ENCODE measurements at places on chromosomes 5 and 9.

DNA sequence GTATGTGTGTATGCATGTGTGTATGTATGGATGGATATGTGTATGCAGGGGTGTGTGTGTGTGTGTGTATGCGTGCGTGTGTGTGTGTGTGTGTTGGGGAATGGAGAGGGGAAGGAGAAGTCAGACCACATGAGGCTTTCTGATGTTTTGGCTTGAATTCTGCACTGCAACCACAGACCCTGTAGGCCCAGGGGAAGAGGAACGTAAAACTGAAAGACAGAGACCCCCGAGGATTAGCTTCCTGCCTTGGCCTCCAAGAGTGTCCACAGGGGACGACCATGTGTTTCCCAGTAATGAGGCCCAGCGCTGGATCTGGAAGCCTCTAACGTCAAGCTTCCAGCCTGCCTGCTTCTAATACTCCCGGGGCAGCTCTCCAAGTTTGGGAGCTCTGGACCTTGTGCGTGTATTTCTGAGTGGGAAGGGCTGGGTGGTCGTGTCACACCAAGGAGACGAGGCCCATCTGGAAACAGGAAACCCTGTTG lies 5.8 kb downstream of the DCANP1 start:
- DNase-seq, result no peak

DNA sequence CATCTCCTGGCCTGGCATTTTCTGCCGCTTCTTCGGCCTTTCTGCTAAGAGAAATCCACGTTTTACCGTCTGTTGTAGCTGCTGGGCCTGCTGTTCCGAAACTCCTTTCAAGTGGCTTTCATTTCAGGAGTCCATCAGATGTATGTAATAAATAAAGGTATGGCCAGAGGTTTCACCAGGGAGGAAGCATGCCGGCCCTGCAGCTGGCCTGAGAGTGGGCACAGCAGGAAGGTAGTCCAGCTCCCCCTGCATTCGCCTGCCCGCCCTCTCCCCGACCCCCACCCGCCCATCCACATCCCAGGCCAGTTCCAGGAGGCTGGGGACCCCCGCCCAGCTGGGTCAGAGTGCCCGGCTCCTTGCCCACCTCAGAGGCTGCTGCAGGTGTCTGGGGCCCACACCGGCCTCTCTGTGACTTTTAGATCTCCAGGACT lies 46.4 kb upstream of the EXOC3 start:
- no peak for DNase-seq

DNA sequence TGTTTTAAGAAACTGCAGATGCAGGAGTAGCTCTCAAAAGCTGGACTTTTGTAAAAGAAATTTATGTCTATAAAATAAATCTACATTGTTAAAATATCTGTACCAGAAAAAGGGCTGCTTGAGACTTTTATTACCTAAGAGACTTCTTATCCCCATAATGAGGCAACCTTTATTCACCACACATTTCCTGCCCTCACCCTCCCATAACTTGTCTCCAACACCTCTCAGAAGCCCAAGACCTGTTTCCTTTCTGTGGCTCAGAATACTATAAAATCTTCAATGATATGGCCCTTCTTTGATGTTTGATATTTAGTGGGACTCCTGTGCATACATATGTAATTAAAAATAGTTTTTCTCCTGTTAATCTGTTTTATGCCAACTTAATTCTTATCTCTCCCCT lies 141.5 kb upstream of the FER start:
- DNase-seq, result no peak

- no peak for DNase-seq
These were observed 64.6 kb upstream of the CAST start for GRCh38 chr5:96597438-96598020.

DNA sequence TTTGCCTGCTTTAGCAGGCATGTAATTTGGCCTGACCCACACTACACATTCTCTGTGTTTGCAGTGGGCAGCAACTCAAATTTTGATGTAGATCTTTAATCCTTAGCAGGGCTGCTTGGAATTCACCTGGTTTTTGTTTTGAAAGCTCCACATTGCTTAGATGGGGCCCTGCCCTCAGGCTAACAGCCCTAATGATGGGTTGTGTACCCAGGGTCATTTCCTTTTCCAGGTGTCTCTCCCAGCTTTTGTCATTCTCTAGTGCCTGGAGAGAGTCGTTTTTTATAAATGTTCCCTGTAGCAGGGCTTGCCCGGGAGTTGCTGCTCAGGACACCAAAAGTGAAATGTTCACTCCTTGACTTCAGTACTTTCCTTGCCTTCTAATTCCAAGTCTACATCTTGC lies 126.3 kb downstream of the TRIO start:
- DNase-seq, result no peak

- DNase-seq, result no peak
These were observed 266.1 kb downstream of the SMARCA2 start for GRCh38 chr9:2281031-2281802.

DNA sequence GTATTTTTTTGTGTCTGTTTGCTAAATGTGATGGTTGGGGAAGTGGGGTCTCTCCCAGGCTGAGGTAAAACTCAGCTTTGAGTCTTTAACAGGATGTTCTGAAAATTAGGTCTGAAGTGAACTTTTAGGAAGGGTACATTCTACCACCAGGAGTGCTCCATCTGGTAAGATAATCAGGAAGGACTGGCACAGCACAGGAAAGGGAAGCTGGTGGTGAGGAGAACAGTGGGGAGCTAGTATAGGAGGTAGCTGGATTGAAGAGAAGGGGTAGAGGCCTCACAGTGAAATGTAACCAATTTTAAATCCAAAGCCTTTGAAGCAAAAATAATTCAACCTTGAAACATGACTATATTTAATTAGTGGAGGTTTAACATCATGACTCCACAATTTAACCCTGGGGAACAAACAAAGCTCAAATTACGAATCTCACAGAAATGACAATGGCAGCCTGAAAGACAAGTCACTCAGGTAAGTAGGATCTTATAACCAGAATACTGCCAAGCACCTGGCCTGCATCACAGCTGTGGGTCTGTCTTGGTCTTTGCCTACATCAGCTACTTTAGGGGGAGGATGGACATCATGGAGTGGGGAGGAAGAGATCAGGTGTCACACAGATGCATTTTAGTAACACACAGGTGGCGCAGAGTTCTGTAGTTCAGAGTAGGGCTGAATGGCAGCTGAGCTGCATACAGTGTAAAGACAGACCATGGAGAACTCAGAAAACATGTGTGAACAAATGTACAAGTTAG lies 445.3 kb downstream of the DMRT2 start:
- DNase-seq, result no peak

DNA sequence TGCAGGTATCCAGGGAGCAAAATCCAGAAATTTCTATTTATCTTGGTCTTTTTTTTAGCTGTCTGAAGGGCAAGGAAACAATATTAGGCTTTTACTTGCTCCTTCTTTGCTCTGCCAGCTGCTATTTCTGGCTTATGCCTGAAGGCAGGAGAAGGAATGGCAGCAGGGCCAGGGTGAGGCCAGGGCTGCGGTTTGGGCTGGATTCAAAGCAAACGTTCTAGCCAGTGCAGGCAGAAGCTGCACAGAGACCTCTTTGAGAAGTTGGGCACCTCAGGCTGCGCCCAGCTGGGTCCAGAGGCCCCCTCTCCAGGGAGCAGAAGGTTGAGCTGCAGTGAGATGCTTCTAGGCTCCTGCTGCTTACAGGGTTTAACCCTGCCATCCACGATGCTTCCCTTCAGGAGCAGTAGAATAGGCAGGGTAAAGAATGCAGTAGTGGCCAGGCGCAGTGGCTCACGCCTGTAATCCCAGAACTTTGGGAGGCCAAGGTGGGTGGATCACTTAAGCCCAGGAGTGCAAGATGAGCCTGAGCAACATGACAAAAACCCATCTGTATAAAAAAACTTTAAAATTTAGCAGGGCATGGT lies 201.2 kb downstream of the ADCY2 start:
- no peak for DNase-seq

DNA sequence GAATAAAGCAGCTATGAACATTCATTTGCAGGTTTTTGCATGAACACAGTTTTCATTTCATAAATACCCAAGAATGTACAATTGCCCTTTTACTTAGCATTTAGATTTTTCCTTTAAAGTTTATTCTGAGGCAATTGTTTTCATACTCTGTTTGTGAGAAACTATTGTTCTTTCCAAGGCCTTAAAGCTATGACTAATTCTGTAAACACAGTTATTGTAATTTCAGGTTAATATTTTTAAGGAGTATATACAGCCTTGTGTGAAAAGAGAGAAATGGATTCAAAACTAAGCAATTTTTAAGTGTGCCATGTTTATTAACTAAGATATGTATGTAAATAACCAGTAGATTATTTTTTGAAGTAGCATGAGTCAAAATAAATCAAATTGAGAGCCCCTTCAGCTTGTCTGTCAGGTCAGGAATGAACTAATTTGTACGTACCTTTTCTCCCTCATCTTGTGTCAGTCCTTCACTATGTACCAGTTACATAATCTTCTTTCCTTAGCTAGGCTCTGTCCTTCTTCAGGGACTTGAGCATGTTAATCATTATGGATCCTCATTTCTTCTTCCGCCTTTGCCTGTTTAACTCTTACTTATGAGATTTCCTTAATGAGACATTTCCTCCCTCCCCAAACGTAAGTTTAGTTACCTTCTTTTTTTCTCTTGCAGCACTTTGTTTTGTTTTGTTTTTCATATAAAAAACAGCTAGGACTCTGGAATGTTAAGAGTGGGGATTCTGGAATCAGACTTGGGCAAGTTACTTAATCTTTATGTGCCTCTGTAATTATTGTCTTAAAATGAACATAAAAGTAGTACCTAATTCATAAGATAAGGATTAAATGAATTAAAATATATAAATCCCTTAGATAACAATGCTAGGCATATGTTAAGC lies 63.6 kb downstream of the NIPBL start:
- DNase-seq, result no peak

GRCh38 chr5:77550406-77550805 lies 58.3 kb upstream of the WDR41 start:
- DNase-seq, result no peak

DNA sequence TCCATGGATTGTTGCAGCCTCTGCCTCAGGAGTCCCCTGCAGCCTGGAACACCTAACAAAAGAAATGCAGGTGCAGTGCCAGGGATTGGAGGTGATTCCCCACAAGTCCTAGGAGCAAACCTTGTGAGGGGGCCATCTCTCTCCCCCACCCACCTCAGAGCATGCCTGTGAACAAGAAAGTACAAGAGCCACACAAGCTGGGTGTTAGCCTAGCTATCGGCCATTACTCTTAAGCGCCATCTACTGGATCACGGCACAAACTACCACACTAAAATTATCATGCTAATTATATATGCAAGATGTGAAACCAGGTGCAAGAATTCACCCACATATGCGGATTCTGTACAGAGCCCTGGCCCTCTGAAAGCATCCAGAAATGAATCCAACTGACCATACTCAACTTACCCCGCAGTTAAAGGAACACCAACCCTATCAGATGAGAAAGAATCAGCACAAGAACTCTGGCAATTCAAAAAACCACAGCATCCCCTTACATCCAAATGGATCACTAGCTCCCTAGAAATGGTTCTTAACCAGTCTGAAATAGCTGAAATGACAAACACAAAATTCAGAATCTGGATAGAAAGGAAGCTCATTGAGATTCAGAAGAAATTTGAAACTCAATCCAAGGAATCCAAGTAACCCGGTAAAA lies 16.5 kb upstream of the PRSS3 start:
- DNase-seq, result peak; percentile 30

GRCh38 chr5:78576376-78576775 lies 72.2 kb downstream of the LHFPL2 start:
- no peak for DNase-seq

- DNase-seq, result no peak
These were observed 123.9 kb downstream of the EHMT1 start for GRCh38 chr9:137742698-137743097.

- no peak for DNase-seq
These were observed 9.3 kb downstream of the IRX4 start for GRCh38 chr5:1873243-1873959.

DNA sequence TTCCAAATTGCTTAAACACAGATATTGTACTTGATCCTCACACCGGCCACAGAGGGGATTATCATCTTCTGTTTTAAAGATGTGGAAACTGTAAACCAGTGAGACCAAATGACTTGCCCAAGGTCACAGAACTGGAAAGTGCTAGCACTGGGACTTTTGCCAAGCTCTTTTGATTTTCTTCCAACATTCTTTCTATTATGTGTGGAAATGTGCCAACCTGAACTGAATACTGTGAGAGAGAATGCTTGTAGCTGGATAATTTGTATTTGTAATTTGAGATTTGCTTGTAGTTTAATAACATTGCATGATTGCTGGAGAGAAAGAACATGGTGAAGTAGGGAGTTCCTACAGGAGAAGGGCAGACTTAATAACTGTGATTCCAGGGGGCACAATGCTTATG lies 977.9 kb upstream of the NUDT12 start:
- no peak for DNase-seq

DNA sequence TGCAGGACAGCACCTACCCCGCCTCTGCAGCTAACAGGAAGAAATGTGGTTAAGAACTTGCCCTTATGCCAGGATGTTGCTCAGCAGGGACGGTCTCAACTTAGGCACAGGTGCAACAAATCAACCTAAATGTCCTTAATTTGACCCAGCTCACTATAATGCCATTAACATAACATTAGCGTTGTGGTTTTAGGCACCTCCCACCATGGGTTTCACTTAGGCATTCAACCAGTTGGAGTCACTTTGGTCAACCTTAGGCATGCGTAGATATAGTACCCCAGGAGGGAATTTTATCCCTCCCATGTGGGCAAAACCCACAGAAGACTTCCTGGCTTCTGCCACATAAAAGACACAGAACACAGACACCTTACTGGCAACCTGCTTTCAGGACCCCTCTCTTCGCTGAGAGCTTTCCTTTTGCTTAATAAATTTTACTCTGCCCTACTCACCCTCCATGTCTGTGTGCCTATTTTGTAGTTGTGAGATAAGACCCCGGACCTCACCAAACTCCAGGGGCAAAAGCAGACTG lies 8.7 kb upstream of the ERAP1 start:
- peak; percentile 37 for DNase-seq

DNA sequence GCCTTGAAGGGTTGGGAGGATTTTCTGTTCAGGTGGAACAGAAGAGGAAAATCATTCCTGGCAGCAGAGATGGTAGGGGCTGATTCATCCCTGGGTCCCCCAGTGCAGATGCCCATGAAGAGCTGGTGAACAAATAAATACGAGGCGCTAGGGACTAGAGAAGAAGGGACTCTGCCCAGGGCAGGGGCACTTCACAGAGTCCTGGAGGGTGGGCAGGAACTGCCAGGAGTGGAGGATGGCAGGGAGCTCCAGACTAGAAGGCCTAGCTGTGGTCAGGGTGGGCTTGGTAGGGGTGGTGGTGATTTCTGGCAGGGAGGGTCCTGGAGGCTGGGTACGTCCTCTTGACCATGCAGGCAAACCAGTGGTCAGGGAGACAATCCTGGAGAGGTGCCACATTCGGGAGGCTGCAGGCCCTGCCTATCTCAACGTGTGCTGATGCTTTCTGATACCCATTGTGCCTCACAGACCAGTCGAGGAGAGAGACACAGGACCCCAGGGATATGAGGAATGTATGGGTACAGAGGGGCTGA lies 69.9 kb downstream of the CRB2 start:
- DNase-seq, result no peak

DNA sequence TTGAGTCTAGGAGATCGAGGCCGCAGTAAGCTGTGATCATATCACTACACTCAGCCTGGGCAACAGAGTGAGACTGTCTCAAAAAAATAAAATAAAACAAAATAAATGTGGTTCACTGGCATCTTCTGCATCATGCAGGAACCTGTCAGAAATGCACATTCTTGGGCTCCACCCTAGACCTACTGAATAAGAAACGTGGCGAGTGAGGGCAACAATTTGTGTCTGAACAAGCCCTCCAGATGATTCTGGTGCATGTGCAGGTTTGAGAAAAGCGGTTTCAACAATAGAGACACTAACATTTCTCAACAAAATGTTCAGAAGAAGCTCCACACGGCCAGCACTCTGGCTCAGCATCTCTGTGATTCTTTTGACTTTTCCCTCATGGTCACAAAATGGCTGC lies 42.8 kb upstream of the CPEB4 start:
- DNase-seq, result no peak

- no peak for DNase-seq
These were observed 28.0 kb downstream of the TXNDC8 start for GRCh38 chr9:110309681-110310080.

All from activated CD4-positive, alpha-beta T cell treated with anti-CD3 and anti-CD28 coated beads, Interleukin-2, amount 50 U/mL, for 1 hour (primary cell).